Kidney glomerular epithelial cell (primary cell): ENCODE measurements at places on chromosomes 5 and 9.

DNA sequence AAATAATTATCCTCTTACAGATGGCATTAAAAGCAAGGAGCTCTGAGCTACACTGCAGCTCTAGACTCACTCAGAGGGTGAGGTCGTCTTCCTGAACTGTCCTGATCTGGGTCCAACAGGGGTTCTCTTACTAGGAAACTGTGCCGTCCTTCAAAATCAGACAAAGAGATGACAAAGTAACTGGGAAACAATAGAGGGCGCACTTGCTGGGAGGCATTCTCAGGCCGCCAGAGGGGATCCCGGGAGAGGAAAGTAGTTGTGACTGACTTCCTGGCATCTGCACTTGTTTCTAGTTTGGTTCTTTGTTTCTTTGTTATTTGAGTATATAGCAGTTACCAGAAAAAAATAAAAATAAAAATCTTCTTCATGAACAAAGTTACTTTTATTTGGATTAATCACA, 142.9 kb upstream of the MSX2 start:
- no peak for DNase-seq

- DNase-seq = no peak
Measured at GRCh38 chr5:149603210-149603609, 21.9 kb downstream of the ARHGEF37 start.

- DNase-seq = no peak
Measured at GRCh38 chr5:145768863-145769262, 66.3 kb downstream of the PRELID2 start.

DNA sequence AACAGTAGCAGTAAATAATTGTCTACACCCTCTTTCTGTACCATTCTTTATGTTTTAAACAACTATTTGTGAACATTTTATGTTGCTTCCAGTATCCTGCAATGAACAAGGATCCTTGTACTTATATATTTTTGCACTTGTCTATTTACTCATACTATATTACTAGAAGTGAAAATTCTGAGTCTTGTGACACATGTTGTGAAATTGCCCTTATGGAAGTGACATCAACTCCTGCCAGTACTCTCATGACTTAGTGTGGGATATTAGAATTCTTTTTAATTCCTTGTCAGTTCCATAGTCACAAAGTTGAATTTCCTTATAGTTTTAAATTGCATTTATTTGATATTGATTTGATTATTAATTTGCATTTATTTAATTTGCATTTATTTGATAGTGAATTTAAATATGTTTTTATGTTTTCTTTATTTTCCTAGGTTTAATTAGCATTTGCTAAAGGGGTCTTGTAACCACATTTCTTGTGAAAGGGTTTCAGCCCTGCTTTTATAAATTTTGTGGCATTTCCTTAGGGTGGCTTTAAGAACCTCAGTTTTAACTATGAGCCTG, 27.7 kb downstream of the PARP8 start:
- DNase-seq = no peak

GRCh38 chr5:24598956-24599355, 45.8 kb downstream of the CDH10 start:
- DNase-seq = no peak

GRCh38 chr5:141439411-141440141, 9.3 kb downstream of the PCDHGA12 start:
- no peak for DNase-seq

GRCh38 chr5:148805326-148806290, 20.8 kb upstream of the ADRB2 start:
- peak; percentile 49 for DNase-seq

DNA sequence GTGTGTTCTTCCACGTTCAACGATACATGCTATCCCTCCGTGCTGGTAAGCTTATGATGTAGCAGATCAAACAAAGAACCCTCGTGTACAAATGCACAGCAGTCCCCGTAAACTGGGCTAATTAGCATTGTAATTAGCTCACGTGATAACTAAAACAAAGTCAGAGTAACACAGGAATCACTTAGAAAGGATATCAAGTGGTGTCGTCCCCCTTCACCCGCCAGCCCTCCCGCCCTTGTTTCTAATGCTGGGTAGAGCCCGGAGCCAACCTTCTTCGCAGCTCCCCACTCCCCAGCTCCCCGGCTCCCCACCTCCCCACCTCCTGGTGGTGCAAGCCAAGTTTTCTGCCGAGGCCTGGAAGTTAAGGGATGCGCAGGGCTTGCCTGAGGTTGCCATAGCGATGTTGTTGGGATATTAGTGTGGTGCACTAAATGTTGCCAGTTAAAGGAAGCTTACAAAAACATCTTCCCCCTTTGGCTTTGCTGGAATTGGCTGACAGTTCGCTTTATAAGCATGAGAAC, 357.9 kb upstream of the CCNH start:
- DNase-seq = no peak

DNA sequence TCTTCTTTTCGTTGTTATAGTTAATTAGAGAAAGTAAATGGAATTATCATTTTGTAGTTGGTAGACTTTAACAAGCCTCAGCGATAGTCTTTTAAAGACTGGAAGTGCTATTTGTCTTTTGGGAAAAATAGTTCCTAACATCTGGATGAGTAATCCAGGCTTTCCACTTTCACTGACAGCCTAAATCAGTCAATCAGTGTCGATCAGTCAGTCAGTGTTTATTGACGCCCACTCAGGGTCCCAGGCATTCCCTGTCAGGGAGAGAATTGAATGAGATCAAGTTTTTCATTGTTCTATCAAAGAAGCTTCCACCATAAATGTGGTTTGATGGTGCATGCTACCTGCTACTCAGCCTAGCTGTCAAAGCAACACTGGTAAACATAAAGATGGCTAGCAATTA, 2.6 kb downstream of the ABL1 start:
- DNase-seq = no peak

- no peak for DNase-seq
Measured at GRCh38 chr9:78939311-78940065, 632.3 kb upstream of the TLE4 start.

- DNase-seq = no peak
Measured at GRCh38 chr9:130478736-130479575, 34.2 kb downstream of the ASS1 start.
